Activated B cell treated with CpG ODN at 0.5 μM for 24 hours (primary cell): ENCODE measurements at places on chromosomes 1 and 21. TPM values are rescaled to one million over a fixed set of nuclear protein-coding genes. Genes with fewer than 3 reads are reported as not detected.

Gene KCND3
- total RNA-seq, result 0.04 and 0.10 TPM in 2 replicates

Gene USH2A
- not detected in 2 replicates for total RNA-seq

Gene TARBP1
- total RNA-seq, result 27.0 and 30.4 TPM in 2 replicates

Gene OR6N1
- total RNA-seq, result not detected in 2 replicates

Gene OR2T10
- 1.4 and 3.1 TPM in 2 replicates for total RNA-seq

Gene GALNT2
- total RNA-seq, result 99.8 and 108 TPM in 2 replicates

Gene LENEP
- total RNA-seq, result 1.8 and 2.4 TPM in 2 replicates

Gene KRTAP19-7
- not detected in 2 replicates for total RNA-seq

Gene AQP10
- total RNA-seq, result not detected in 2 replicates

Gene ELF3
- total RNA-seq, result 4.8 and 6.2 TPM in 2 replicates

Gene NMNAT2
- total RNA-seq, result not detected in 2 replicates

Gene TP73
- 2.1 and 2.6 TPM in 2 replicates for total RNA-seq

Gene DCLRE1B
- 5.4 and 6.0 TPM in 2 replicates for total RNA-seq

Gene PGBD5
- total RNA-seq, result not detected in 2 replicates

Gene RCAN3
- total RNA-seq, result 22.8 and 23.6 TPM in 2 replicates

Gene ERICH3
- 0.44 and 0.49 TPM in 2 replicates for total RNA-seq

Gene S100A7A
- total RNA-seq, result not detected in 2 replicates

Gene OR14K1
- not detected in 2 replicates for total RNA-seq

Gene KCNJ6
- total RNA-seq, result not detected in 2 replicates

Gene DENND2C
- total RNA-seq, result 0.20 and 0.32 TPM in 2 replicates

Gene KRTAP21-2
- not detected in 2 replicates for total RNA-seq

Gene TMPRSS15
- not detected in 2 replicates for total RNA-seq

Gene BSND
- 0.05 TPM in 1 of 2 replicates, not detected in the other for total RNA-seq

Gene CFAP141
- total RNA-seq, result not detected in 2 replicates

Gene OR2L13
- not detected in 2 replicates for total RNA-seq

Gene ASCL5
- total RNA-seq, result not detected in 2 replicates

Gene TBX19
- total RNA-seq, result 2.7 and 4.7 TPM in 2 replicates

Gene CHIA
- total RNA-seq, result not detected in 2 replicates

Gene ASAP3
- total RNA-seq, result 1.9 and 3.1 TPM in 2 replicates

Gene IGSF5
- not detected in 2 replicates for total RNA-seq

Gene IL12RB2
- 0.98 and 1.1 TPM in 2 replicates for total RNA-seq

Gene DNASE2B
- total RNA-seq, result not detected in 2 replicates

Gene IL10RB
- 36.7 and 37.9 TPM in 2 replicates for total RNA-seq

Gene RYR2
- not detected in 2 replicates for total RNA-seq

Gene UTS2
- total RNA-seq, result 4.1 and 5.9 TPM in 2 replicates

Gene PRELP
- not detected in 2 replicates for total RNA-seq

Gene TEKT2
- total RNA-seq, result not detected in 2 replicates
